ENCODE measurements at places on chromosomes 1 and 21.

- no peak for DNase-seq
These were observed 256.5 kb downstream of the FGGY start for GRCh38 chr1:59553371-59553770.

DNA sequence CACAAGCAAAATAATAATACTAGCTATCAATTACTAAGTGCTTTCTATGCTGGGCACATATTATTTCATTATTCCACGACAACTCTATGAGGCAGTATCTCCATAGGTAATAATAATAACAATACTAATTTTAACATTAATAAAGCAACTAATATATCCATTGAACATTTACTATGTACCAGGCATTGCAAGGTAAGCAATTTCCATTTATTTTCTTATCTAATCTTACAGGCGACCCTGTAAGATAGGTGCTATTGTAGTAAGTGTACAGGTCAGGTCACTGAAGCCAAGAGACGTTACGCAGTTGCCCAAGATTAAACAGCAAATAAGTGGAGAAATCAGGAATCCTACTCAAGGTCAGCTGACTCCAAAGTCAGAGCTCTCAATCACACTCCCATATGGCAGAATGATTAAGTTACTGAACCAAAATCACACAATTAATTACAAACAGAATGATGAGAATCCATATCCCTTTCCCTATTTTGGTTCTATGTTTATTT lies 198.4 kb downstream of the SLC45A1 start:
- no peak for DNase-seq

DNA sequence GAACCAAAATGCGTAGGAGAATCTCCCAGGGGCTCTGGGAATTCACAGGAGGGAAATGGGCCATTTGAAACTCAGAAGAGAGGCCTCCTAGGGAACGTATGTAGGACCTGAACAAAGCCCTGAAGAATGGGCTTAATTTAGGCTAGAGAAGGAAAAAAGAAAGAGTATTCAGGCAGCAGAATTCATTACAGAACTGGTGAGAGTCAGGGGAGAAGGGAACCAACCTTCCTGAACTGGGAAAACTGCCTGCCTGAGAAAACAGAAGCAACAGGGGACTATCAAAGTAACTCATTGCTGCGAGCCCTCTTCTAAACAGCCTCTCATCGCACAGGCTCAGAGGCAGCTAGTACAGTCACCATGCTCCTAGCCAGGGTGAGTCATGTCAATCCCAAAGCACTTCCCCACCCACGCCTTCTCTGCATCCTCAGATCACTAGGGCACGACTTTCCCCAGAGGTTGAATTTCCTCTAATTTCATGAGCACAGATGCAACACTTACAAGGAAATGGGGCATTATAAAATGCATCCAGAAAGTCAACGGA lies 98.1 kb downstream of the ADSS2 start:
- DNase-seq, result peak; percentile 82

- no peak for DNase-seq
These were observed 84.3 kb downstream of the DIRAS3 start for GRCh38 chr1:67965995-67966665.

- no peak for DNase-seq
These were observed 11.4 kb upstream of the PRMT2 start for GRCh38 chr21:46624050-46624449.

GRCh38 chr1:219041141-219041540 lies 132.5 kb upstream of the LYPLAL1 start:
- peak; percentile 35 for DNase-seq

DNA sequence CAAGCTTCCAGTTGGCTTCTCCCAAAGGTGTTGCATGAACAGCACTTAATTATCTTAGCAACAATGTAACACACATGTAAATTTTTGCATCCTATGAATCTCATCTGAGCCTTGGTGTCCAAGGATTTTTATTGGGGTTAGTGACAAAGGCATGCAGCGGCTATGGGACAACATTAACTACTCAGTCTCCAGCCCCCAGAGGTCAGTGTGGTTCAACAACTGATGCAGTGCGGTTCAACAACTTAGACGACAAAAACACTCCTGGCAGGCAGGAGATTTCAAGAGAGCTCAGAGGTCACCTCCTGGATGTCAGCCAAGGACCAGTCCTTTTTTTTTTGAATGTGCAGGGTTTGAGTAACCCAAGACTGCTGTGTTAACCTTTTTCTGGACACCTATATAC lies 77.5 kb upstream of the HMCN1 start:
- no peak for DNase-seq

GRCh38 chr1:229897501-229897900 lies 169.5 kb upstream of the GALNT2 start:
- DNase-seq, result no peak

GRCh38 chr21:37389456-37389855 lies 22.9 kb downstream of the DYRK1A start:
- no peak for DNase-seq

DNA sequence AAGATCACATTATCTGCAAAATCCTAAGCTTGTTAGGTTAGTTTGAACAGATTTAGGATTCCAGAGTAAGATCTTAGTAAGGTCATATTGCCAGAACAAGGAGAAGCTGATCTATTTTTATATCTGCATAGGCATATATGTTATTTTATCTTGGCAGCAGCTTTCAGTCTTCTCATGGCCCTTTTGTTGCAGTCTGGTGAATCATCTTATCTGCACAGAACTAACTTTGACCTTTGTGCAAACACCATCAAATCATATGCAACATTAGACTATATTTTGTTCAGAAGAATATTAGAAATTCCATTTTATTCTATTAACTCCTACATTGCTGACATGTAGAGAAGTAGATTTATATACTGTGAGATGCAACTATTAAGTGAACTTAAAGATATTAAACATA lies 107.3 kb downstream of the CLEC20A start:
- no peak for DNase-seq

DNA sequence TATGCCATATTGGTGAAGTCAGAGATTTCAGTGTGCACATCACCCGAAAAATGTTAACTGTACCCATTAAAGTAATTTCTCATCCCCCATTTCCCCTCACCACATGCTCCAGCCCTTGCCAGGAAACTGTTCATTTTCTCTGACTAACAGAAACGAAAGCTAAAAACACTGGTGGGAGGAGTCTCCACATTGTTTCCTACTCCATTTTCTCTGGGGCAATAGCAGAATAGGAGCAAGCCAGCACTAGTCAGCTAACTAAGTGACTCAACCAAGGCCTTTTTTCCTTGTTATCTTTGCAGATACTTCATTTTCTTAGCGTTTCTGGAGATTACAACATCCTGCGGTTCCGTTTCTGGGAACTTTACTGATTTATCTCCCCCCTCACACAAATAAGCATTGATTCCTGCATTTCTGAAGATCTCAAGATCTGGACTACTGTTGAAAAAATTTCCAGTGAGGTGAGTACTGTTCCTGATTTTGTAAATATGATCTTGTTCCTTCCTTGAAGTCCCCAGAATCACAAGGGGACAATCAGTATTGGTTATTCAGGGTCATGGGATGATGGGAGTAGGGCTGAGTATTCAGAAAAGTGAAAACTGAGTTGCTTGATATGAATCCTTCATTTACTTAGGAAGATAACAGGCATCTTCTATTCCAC lies at the start of gene IFI16:
TSS of gene IFI16 (plus strand) at position 204 of the 658 bp plus-strand sequence. CDS start 4,774 bp downstream, outside the sequence.
- DNase-seq, result peak; percentile 83

GRCh38 chr21:40809673-40810197 lies 37.2 kb downstream of the DSCAM start:
- no peak for DNase-seq

DNA sequence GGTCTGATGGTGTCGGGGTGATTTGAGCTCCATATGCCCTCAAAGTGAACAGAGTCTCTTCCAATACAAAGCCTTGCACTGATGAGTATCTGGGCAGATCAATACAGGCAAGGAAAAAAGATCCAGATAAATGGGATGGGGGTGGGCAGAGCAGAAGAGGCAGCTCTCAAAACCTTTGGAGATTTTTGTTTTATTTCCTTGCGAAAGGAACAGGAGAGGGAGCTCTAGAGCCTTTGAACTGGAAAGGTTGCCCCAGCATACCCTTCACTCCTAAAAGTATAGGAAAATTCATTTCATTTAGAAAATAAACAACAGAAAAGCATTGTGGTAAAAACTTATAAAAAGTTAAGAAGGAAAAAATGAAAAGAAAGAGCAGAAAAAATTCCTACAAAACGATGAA lies 31.4 kb upstream of the OLIG2 start:
- DNase-seq, result no peak

GRCh38 chr1:180633057-180634056 lies 1.5 kb downstream of the XPR1 start:
- DNase-seq, result peak; percentile 13

- peak; percentile 9 for DNase-seq
These were observed 583.8 kb downstream of the NPHP4 start for GRCh38 chr1:5408401-5408800.

- DNase-seq, result no peak
These were observed 26.3 kb downstream of the ITSN1 start for GRCh38 chr21:33668620-33669019.

All from muscle of back (tissue), 13 donors.